GM12892 (cell line): ENCODE measurements at places on chromosomes 11 and 22.

DNA sequence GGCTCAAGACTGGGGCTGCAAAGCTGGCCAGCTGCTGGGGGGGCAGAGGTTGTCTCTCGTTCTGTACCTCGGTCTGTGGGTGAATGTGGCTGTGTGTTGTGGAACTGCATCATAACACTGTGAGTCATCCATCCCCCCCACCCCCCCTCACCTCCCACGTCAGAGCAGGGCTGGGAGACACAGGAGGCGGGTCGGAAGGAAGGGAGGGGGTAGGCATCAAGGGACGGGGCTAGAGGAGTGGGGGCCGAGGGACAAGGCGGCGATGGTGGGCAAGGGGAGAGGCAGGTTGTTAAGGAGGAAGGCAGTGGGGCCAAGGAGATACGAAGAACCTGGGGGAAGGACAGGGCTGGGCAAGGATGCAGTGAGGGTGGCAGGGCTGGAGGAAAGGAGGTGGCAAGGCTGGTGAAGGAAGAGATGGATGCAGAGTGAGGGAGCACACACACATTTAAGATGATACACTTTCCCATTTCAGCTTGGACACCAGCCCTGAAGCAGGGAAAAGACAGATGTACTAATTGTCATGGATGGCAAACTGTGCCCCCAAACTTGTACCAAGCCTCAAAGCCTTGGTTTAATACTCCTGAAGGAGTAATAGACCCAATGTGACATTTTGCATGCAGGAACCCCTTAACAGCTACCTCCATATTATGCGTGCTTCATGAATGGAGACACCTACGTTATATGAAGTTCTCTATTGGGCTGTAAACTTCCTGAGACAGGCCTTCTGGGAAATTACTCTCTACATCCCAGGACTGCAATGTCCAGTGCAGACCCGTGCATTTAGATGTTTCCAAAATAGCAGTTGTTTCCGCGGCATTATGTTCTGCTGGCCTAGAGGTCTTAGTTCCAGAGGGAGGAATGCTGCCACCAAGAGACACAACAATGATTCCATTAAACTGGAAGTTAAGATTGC lies at the start of gene YPEL4:
Gene YPEL4, minus strand, starts transcription at position 87 of the 913 bp plus-strand sequence. CDS start 2,805 bp downstream, outside the sequence.
- DNase-seq = no peak

DNA sequence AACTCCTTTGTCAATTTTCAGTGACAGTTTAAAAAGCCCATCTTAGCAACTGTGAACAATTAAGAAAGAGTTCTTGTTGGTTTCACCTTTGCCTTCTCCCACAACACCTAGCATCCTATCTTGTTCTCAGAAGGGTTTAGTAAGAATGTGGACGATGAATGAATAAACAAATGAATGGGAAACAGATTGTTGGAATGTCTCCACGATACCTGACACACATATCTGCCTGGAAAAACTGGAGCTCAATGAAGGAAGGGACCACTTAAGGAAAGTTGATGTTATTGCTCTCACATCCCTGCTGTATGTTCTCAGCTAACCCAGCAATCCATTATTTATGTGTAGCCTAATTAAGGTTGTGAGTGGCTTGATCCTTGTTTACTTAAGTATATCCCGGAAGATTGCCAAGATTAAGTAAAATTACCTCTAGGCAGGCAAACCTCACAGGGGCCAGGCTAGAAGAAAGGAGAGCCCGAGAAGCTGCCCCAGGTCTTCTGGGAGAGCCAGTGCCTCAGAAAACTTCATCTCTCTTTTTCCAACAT lies 286.4 kb downstream of the NXPE2 start:
- no peak for DNase-seq

GRCh38 chr11:106322106-106322505 lies 244.6 kb downstream of the AASDHPPT start:
- DNase-seq = no peak

- DNase-seq = no peak
Observed at GRCh38 chr22:47356511-47357011, 594.1 kb downstream of the TBC1D22A start.

DNA sequence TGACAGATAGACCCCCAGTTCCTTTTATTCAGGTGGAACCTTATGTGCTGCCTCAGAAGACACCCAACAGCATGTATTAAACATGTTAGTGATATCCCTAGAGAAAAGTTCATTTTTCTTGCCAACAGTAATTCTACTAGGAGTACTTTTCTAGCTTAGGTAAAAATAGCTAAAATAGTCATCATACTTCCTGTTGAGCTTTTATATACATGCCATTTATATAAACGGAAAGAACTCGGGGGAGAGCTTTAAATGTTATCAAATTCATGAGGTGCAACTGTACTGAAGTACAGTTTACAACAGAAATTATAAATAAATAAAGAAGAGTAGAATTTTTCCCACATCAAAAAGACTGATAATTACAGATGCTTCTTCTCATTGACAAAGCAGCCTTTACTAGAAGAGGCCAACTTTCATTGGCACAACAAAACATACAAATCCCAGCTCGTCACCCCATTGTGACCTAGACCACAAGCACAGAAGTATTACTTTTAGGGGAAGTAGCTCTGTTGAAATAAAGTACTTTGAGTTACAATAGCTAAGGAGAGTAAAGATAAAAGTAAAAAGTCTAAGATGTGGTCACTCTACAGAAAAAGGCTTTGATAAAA lies 59.1 kb upstream of the POU2AF2 start:
- no peak for DNase-seq
